ENCODE measurements at places on chromosomes 11 and 22. TPM values are rescaled to one million over a fixed set of nuclear protein-coding genes. Genes with fewer than 3 reads are reported as not detected.
A peak's percentile ranks its signal among the peaks of the same experiment; 100 is the strongest.

DNA sequence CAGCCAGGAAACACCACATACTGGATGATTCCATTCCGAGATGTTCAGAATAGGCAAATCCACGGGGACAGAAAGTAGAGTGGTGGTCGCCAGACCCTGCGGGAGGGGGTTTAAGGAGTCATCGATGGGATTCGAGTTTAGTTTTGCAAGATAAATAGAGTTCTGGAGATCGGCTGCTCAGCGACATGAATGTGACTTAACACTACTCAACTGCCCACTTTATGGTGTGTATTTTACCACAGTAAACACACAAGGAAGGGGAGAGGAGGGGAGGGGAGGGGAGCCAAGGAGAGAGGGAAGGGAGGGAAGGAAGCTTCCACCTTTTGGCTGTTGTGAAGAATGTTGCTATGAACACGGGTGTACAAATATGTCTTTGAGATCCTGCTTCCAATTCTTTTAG is 10.4 kb upstream of the ARHGAP8 start:
- no peak overlapping the region for H3K27ac ChIP-seq
- H3K36me3 ChIP-seq: no peaks in the 10 kb centered on the region
- H3K27me3 ChIP-seq: peaks cover 34% of the 10 kb centered on the region
- DNase-seq: no peak
- H3K4me3 ChIP-seq: no peak overlapping the region
- H3K4me1 ChIP-seq: no peaks in the 10 kb centered on the region

GRCh38 chr11:119830400-119830799 is 101.4 kb upstream of the NECTIN1 start:
- H3K4me3 ChIP-seq: no peak overlapping the region
- H3K27me3 ChIP-seq: peaks cover 13% of the 10 kb centered on the region
- no peaks in the 10 kb centered on the region for H3K4me1 ChIP-seq
- no peak overlapping the region for H3K27ac ChIP-seq
- H3K36me3 ChIP-seq: no peaks in the 10 kb centered on the region

- H3K27me3 ChIP-seq: no peaks in the 10 kb centered on the region
- peaks cover 15% of the 10 kb centered on the region for H3K4me1 ChIP-seq
- peaks cover 8% of the 10 kb centered on the region for H3K36me3 ChIP-seq
- no peak for DNase-seq
These were observed 814 bp upstream of the NARS2 start for GRCh38 chr11:78575478-78575877.

GRCh38 chr22:36151006-36151595 is 9.5 kb downstream of the APOL3 start:
- no peak overlapping the region for H3K27ac ChIP-seq
- H3K4me3 ChIP-seq: no peak overlapping the region
- no peaks in the 10 kb centered on the region for H3K4me1 ChIP-seq
- no peaks in the 10 kb centered on the region for H3K36me3 ChIP-seq
- DNase-seq: no peak
- H3K27me3 ChIP-seq: no peaks in the 10 kb centered on the region

DNA sequence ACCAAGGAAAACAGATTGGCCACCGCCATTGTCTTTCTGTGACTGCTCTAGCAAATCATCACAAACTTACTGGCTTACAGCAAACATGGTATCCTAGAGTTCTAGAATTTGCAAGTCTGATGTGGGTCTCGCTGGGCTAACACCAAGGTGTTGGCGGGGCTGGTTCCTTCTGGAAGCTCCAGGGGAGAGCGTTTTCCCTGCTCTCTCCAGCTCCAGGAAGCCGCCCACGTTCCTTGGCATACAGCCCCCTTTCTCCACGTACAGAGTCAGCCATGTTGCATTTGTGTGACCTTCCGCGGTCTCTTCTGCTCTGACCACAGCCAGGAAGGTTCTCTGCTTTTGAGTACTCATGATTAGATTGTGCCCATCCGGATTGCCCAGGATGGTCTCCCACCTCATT is 27.5 kb downstream of the TBC1D22A start:
- no peaks in the 10 kb centered on the region for H3K27me3 ChIP-seq
- H3K4me3 ChIP-seq: no peak overlapping the region
- no peak for DNase-seq
- no peak overlapping the region for H3K27ac ChIP-seq
- no peaks in the 10 kb centered on the region for H3K4me1 ChIP-seq
- H3K36me3 ChIP-seq: peaks cover 3% of the 10 kb centered on the region

GRCh38 chr11:120211522-120212258 is 858 bp downstream of the OAF start:
- peak overlapping the region; percentile 82 for H3K4me3 ChIP-seq
- H3K27ac ChIP-seq: peak overlapping the region; percentile 80
- no peaks in the 10 kb centered on the region for H3K27me3 ChIP-seq
- no peaks in the 10 kb centered on the region for H3K36me3 ChIP-seq

- no peak overlapping the region for H3K27ac ChIP-seq
- H3K4me3 ChIP-seq: no peak overlapping the region
- H3K36me3 ChIP-seq: peaks cover 61% of the 10 kb centered on the region
- DNase-seq: no peak
- H3K27me3 ChIP-seq: no peaks in the 10 kb centered on the region
These were observed 15.3 kb downstream of the OSBP start for GRCh38 chr11:59600234-59600633.

- H3K27ac ChIP-seq: no peak overlapping the region
- H3K4me1 ChIP-seq: no peaks in the 10 kb centered on the region
- no peak overlapping the region for H3K4me3 ChIP-seq
These were observed 208.6 kb downstream of the DBX1 start for GRCh38 chr11:19951558-19952115.

- no peaks in the 10 kb centered on the region for H3K4me1 ChIP-seq
- no peak for DNase-seq
- H3K27ac ChIP-seq: no peak overlapping the region
- H3K27me3 ChIP-seq: no peaks in the 10 kb centered on the region
These were observed 18.9 kb downstream of the PLAAT3 start for GRCh38 chr11:63595296-63595695.

DNA sequence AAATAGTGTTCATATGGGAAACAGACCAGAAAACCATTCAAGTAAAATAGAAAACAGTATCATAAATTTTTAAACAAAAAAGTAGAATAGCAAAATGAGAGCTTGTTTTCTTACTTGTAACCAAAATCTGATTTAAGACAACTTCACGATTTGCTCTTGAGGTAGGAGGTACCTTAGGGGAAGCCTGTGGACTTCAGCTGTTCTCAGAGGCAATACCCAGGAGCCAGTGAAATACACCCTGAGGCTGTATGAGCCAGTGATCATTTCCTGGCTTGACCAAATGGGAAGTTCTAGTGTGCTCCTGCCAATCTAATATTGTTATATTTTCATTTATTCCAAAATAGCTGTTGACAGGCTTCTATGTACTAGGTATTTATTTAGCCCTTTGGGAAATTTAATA is 104.8 kb downstream of the ARHGAP42 start:
- no peaks in the 10 kb centered on the region for H3K4me1 ChIP-seq
- no peak overlapping the region for H3K4me3 ChIP-seq
- H3K27ac ChIP-seq: no peak overlapping the region
- H3K36me3 ChIP-seq: no peaks in the 10 kb centered on the region

DNA sequence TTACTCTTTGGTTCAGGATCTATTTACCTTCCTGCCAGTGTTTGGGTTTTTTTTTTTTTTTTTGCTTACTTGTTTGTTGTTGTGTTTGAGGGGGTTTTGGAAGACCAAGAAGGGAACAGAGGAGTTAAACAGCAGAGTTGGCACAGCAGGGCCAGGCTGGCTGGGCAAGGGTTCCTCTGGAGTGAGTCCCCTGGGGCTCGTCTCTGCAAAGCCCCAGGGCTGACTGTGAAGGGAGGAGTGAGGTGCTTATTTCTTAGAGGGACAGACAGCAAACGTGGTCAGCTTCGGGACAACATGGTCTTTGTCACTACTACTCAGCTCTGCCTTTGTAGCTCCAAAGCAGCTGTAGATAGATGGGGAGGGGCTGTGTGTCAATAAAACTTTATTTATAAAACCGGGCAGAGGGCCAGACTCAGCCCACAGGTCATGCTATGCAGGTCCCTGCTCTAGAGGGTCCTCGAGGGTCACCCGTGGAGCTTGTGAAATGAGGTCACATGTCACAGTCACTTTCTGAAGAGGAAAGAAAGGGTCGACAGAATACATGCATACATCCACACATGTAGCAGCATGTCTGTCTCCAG is 1404.7 kb downstream of the BRD1 start:
- H3K4me1 ChIP-seq: no peaks in the 10 kb centered on the region
- DNase-seq: no peak
- H3K4me3 ChIP-seq: no peak overlapping the region
- H3K27ac ChIP-seq: no peak overlapping the region
- H3K36me3 ChIP-seq: no peaks in the 10 kb centered on the region

Gene CDC42EP2
- total RNA-seq: 5.4 TPM

Gene CD3G
- total RNA-seq: not detected

Gene KCTD14
- 0.45 TPM for total RNA-seq

Gene MICAL2
- 1.1 TPM for total RNA-seq

Gene C22orf31
- not detected for total RNA-seq

Gene MUC2
- total RNA-seq: not detected

Gene MS4A15
- not detected for total RNA-seq

All from A673 (cell line).